ENCODE measurements at places on chromosomes 3 and 15. TPM values are rescaled to one million over a fixed set of nuclear protein-coding genes. Genes with fewer than 3 reads are reported as not detected.

Gene SCG5
- 10.7 TPM for total RNA-seq

Gene PP2D1
- total RNA-seq = not detected

Gene KY
- not detected for total RNA-seq

Gene CKMT1A
- not detected for total RNA-seq

Gene PLSCR5
- not detected for total RNA-seq

Gene MORC1
- not detected for total RNA-seq

Gene ADPRH
- 6.1 TPM for total RNA-seq

Gene A4GNT
- not detected for total RNA-seq

Gene RIOX2
- total RNA-seq = 34.0 TPM

Gene ZNF774
- 0.18 TPM for total RNA-seq

Gene SLC9A9
- total RNA-seq = 1.8 TPM

Gene MME
- 481 TPM for total RNA-seq

Gene SAMMSON
- not detected for total RNA-seq

Gene TMEM266
- not detected for total RNA-seq

Gene PRR20G
- total RNA-seq = not detected

Gene SNTN
- total RNA-seq = not detected

Gene ATP2B2
- not detected for total RNA-seq

Gene CHRNA3
- not detected for total RNA-seq

Gene UMPS
- total RNA-seq = 26.8 TPM

Gene TAGLN3
- 5.5 TPM for total RNA-seq

Gene KCNMB3
- 0.71 TPM for total RNA-seq

Gene UNC13C
- total RNA-seq = not detected

Gene GPR149
- total RNA-seq = not detected

Gene SPESP1
- 0.58 TPM for total RNA-seq

Gene ANAPC13
- total RNA-seq = 69.5 TPM

Gene GOLGA6A
- total RNA-seq = not detected

Gene HRH1
- 11.2 TPM for total RNA-seq

Gene GOLGA8J
- total RNA-seq = not detected

Gene C3orf62
- total RNA-seq = 0.71 TPM

Measured in myometrial cell (primary cell).